ENCODE measurements at places on chromosomes 1 and 21.

DNA sequence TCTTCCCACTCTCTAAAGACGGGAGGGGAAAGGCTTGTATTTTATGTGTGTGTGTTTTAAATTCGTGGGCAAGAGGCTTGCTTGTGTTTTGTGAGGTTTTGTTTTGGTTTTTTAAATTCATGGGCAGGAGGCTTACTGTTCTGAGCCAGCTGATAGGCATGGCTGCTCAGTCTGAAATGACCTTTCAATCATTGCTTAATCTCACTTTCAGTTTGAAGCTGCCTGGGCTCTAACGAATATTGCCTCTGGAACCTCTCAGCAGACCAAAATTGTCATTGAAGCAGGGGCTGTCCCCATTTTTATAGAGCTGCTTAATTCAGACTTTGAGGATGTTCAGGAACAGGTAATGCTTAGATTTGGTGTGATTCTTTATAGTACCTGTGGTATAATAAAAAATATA lies 20.3 kb upstream of the TXLNA start:
- no peak for DNase-seq

GRCh38 chr1:64019818-64020217 lies 183.6 kb upstream of the UBE2U start:
- DNase-seq = no peak

DNA sequence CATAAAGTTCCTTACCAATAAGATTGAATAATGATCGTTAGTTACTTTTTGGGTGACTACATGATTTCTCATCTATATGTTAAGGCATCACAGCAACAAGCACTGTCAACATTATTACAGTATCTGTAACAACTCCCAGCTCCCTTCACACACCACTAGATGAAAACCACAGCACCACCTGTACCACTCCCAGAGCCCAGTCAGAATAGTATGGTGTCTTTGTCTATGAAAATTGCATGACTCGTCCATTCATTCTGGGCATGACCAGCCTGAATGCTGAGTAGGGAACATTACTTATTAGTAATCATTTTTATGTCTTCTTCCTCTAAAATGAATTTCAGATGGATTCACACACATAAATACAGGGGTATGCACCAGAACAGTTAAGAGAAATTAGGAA lies 7.0 kb downstream of the OLFML2B start:
- DNase-seq = no peak

- DNase-seq = peak; percentile 64
These were observed 53.1 kb upstream of the LBR start for GRCh38 chr1:225480825-225481434.

DNA sequence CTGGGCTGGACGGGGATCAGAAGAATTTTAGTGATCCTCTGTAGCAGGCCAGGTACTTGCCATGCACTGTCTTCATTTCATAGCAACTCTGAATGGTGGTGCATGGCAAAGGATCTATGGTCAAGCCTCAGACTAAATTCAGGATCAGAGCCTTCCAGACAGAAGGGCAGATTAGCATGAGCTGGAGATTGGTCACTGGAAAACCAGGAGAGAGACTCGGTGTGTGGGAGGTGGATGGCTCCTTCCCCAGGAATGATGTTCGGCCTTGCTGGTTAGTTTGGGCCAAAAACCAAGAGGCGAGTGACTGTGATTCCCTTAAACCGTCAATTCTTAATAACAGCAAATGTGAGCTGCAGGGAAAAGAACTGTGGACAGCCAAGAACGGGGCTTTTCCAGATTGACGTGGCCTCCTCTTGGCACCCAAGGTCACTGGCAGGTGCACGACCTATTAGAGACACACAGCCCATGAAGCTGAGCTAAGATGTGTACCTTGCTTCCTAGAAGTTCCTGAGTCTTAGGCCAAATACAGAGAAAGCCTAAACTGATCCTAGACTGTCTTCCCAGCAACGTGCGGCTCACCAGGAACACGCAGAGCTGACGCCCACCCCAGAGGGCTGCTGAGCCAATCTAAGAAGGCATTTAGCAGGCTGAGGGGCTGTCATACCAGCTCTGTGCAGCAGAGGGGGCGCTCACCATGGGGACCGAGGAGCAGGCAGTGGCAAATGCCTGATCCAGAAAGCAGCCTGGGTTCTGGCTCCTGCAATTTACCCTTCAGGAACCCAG lies 18.5 kb downstream of the ALDH4A1 start:
- DNase-seq = peak; percentile 81

- DNase-seq = no peak
These were observed 16.8 kb upstream of the STMN1 start for GRCh38 chr1:25922971-25923552.

GRCh38 chr1:234820597-234820996 lies 210.6 kb upstream of the IRF2BP2 start:
- DNase-seq = no peak

GRCh38 chr1:202164271-202165037 lies 4.1 kb upstream of the PTPN7 start:
- DNase-seq = peak; percentile 64

DNA sequence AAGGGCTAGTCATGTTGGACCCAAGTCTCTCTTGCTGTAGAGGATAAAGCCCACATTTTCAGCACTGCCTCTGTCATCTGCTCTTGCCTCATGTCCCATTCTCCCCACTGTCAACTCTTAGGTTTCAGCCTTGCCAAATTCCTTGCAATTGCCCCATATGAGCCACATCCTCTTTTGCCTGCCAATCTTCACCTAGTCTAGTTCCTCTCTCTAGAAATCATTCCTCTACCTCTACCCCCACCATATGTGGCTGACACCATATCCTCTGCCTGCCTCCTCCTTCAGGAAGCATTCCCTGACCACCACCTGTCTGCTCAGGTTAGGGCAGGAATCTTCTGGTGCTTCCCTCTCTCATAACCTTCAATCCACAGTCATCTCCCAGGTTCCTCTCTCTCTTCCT lies 38.2 kb downstream of the SLC9A1 start:
- DNase-seq = no peak

GRCh38 chr1:25568090-25568833 lies 24.9 kb downstream of the LDLRAP1 start:
- DNase-seq = no peak

- DNase-seq = no peak
These were observed 2.7 kb downstream of the CDKN2C start for GRCh38 chr1:50972766-50973165.

DNA sequence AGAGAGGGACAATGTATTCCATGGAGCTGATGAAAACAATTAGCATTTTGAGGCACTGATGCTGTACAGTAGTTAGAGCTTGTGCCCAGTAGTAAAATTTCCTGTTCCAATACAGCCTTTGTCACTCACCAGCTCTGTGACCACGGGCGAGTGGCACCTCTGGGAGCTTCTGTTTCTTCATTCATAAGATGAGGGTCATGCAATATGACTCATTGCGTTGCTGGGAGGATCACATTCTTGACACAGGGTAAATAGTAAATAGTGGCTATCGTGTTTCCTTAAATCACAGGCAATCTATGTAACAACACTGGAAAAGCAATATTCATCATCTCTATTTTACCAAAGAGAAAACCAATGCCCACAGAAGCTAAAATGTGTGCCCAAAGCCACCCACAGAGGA lies 4.5 kb upstream of the LRRC52 start:
- DNase-seq = no peak

GRCh38 chr1:71918630-71919029 lies 363.7 kb downstream of the NEGR1 start:
- no peak for DNase-seq

- DNase-seq = no peak
These were observed 41.8 kb downstream of the LRIF1 start for GRCh38 chr1:110921953-110922352.

Data from stimulated activated CD4-positive, alpha-beta T cell treated with anti-CD3 and anti-CD28 coated beads, Interleukin-2, amount 100 ng/mL, for 24 hours (primary cell).